Amniotic epithelial cell (primary cell): ENCODE measurements at places on chromosomes 2 and 18.

- DNase-seq, result no peak
Observed at GRCh38 chr2:20589975-20590703, 60.8 kb downstream of the HS1BP3 start.

- DNase-seq, result no peak
Observed at GRCh38 chr18:77469131-77469530, 219.5 kb downstream of the GALR1 start.

- DNase-seq, result no peak
Observed at GRCh38 chr2:64221935-64222334, 77.7 kb upstream of the PELI1 start.

- DNase-seq, result no peak
Observed at GRCh38 chr2:39217192-39217550, 26.6 kb downstream of the CDKL4 start.

DNA sequence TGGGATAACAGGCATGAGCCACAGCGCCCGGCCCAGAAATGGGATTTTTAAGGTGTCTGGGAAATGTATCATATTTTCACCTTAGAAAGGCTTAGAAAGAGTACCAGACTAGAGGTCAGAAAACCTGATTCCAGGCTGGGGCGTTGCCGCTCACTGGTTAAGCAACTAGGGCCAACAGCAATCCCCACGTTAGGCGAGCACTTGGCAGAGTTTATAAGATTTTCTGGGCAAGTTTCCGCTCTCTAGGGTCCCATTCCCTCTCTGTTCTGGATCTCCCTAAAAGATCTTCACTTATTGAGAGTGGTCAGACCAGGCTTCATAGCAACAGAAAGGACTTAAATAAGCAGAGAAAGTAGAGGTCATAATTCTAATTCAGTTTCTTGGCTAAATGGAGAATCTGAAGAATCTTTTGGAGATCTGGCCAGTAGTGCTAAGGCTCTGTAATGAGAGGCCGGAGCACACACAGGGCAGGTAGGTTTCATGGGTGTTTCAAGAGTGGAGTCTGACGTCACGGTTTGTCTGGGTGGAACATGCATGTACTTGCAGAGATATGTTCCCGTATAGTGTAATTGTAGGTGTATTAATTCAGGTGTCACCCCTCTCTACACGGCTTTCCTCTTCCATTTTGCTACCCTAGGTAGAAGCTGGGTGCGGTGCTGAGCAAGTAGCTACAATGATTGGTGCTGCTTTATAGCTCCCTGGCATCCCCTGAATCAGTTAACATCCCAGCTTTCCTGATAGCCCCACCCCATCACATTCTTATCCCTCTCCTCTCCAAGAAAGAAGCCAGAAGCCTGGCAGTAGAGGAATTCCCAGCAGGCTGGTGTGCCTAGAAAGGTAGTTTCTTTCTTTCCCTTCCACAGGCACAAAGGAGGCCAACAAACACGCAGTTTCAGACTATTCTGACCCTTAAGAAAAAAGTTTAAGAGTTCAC is 4.4 kb upstream of the SMAD7 start:
- DNase-seq, result no peak

DNA sequence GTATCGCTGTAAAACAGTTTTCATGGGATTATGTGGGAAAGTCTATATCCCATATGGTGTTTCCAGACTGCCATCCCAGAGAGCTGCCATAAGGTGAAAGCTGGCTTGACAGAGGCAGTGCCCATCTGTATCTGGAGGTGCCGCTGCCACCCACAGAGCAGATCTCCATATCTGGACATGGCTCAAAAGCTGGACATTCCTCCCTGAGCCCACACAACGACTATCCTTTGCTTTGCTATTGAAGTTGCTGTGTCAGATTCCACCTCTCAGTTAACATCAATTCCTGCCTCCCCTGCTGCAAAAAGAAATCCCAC is 55.2 kb downstream of the RND3 start:
- no peak for DNase-seq

DNA sequence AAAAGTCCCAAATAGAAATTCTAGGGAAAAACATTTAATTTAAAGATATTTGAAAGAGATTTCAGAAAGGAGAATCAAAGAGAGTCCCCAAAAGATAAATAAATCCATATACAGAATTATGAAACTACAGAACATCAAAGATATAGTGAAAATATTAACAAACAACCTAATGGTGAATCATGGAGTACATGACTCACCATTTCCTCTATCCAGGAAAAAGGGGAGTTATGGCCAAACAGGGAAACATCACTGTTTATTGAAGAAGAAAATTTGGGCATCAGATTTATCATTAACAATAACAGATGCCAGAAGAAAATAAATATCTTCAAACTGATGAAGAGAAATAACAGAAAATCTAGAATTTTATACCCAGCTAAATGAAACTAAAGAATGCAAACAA is 448.3 kb downstream of the CDH2 start:
- DNase-seq, result peak; percentile 7

- no peak for DNase-seq
Observed at GRCh38 chr2:181198183-181198864, 217.9 kb downstream of the UBE2E3 start.

- peak; percentile 9 for DNase-seq
Observed at GRCh38 chr2:150060341-150060740, 427.1 kb downstream of the RND3 start.

- no peak for DNase-seq
Observed at GRCh38 chr2:68767996-68768395, 33.4 kb downstream of the ARHGAP25 start.

- DNase-seq, result no peak
Observed at GRCh38 chr2:149747456-149747855, 159.9 kb upstream of the MMADHC start.

DNA sequence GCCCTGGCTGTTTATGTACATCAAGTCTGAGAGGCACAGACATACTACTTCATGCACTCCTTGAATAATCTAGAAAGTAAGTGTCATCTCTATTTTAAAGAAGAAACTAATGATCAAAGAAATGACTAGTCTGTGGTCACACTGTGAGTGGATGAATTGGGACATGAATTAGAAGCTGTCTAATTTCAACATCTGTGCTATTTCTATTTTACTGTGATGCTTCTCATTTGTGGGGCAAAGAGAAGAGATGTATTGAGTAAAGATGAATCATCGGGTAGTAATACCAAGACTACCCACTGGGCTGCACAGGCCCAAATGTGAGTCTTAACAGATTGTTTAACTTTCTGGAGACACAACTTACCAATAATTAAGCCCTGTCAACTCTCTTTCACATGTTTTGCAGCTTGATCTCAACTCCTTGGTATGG is 42.4 kb upstream of the MTIF2 start:
- peak; percentile 66 for DNase-seq

DNA sequence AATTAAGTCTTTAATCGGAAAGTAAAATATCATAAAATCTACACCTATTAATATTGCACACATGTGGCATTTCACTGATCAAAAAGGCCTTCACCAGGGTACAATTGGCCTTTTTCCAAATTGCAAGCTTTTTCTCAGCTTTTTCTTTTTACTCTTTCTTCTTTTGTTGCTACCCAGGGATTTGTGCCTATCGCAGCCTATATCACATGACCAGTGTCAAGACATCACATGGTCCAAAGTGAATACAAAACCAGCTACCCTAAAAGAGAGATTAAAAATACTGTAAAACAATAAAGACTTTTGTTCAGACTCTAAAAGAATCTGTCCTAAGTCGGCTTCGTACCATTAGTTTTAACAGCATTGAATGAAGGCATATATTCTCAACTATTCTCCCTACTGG is 15.0 kb upstream of the OTX1 start:
- no peak for DNase-seq

DNA sequence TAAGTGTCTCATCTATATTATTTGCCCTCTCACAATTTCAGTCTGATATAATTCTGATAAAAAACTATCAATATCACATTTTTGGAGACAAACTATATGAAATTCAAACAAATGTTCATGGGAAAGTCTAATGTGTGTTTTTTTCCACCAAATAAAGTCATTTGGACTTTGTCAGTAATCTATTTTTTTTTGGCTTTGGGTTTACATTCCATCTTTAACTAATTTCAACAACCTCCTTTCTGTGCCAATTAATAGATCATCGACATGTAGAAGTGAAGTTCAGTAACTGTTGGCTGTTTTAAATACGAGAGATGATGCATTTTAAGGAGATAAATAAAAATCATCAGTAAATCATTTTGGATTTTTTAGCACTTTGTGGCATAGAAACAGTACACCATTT is 1623.0 kb upstream of the ACVR2A start:
- no peak for DNase-seq

- no peak for DNase-seq
Observed at GRCh38 chr2:42834161-42834560, 41.8 kb upstream of the HAAO start.

DNA sequence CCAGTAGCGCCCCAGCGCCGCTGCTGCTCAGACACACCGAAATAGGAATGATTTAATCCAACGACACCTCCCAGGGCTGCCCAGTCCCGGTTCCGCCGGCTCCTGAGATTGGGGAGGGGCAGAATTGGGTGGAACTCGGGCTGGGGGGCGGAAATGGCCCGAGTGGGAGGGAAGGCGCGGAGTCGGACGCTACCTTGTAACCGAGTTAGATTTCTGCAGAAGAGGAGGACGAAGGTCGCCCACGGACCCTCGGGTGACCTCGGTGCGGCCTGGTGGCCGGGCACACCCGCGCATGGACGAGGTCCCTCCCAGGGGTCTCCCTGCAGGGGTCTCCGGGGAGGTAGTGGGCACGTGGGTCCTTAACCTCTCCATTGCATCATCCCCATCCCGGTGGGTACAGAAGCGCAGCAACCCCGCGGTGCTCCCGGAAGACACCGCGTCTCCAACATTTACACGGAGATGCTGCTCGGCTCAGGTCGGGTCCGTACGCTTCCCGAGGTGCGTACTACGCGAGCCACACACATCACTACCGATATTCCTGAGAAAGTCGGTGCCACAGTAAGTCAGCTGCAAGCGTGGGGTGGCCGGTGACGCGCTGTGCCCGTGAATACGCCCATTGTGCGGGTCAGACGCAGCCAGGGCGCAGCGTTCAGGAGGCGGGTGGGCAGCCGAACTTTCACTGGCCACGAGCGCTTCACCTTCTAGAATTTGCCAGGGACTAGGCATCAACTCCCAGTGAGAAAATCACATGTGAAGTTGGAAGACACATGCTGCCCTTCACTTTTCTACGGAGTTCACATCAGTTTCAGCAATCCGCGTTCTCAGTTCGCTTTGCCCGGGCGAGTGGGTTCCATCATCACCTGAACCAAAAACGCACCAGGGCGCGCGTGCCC is 3.0 kb downstream of the ZNF516 start:
- DNase-seq, result no peak

- DNase-seq, result no peak
Observed at GRCh38 chr2:165927774-165928173, 25.8 kb downstream of the TTC21B start.

- DNase-seq, result no peak
Observed at GRCh38 chr18:75201282-75202270, 7.4 kb downstream of the PTGR3 start.

- DNase-seq, result peak; percentile 76
Observed at GRCh38 chr18:58178511-58178910, 134.5 kb downstream of the NEDD4L start.

DNA sequence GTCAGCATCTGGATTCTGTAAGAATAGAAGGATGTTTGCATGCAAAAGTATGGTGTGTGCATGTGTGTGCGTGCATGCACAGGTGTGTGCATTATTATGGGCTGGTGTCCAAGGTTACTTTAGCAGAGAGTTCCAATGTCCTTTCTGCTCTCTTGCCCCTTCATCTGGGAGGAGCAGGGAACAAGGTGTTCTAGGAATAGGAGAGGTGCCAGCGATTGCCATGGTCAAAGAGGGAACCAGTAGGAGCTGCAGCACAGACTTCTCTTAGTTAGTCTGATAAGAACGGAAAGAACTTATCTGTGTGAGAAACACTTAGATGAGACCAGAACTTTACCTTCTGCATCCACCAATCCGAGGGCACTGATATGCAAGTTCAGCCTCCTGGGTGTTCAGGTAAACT is 8.3 kb downstream of the GPR45 start:
- DNase-seq, result no peak

- no peak for DNase-seq
Observed at GRCh38 chr2:143255899-143256298, 126.7 kb downstream of the ARHGAP15 start.

- DNase-seq, result no peak
Observed at GRCh38 chr2:21627938-21628337, 504.2 kb downstream of the TDRD15 start.

GRCh38 chr2:232456296-232457120 is 555 bp downstream of the ALPI start:
- no peak for DNase-seq

GRCh38 chr2:69743847-69744264 is 1.9 kb downstream of the ANXA4 start:
- DNase-seq, result peak; percentile 27

DNA sequence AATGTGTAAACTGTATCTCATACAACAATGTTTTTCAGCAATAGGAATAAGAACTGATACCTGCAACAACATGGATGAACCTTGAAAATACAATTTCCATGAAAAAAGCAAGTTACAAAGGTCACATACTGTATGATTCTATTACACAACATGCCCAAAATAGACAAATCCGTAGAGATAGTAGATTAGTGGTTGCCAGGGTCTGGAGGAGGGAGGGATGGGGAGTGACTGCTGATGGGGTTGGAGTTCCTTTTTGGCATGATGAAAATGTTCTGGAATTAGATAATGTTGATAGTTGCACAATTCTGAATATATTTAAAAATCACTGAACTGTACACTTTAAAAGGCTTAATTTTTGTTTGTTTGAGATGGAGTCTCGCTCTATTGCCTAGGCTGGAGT is 33.8 kb downstream of the UBXN4 start:
- peak; percentile 78 for DNase-seq

GRCh38 chr18:12656605-12656937 is 1.3 kb downstream of the SPIRE1 start:
- DNase-seq, result peak; percentile 41
